ENCODE measurements at places on chromosomes 3 and 15.

GRCh38 chr15:57305009-57305408 is 71.3 kb upstream of the CGNL1 start:
- DNase-seq, result peak; percentile 10

- DNase-seq, result no peak
Observed at GRCh38 chr15:93126599-93126998, 37.6 kb upstream of the RGMA start.

- DNase-seq, result no peak
Observed at GRCh38 chr3:30418443-30418842, 188.0 kb upstream of the TGFBR2 start.

DNA sequence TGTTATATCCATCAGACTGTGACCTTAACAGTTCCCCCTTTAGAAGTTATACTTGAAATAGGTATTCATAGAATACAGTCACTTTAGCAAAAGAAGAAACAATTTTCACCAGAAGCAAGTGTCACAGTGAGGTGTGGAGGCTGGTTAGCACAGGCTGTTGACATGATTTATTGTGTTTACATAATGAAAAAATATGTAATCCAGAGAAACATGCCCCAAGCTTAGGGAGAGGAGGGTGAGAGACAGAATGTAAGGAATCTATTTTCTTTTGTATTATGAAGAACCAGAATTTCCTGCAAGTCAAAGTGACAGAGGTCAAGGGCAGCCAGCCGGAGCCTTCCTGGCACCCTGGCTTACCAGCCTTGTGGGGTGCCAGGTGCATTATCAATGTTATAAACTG is 4.0 kb downstream of the IL12A start:
- no peak for DNase-seq

DNA sequence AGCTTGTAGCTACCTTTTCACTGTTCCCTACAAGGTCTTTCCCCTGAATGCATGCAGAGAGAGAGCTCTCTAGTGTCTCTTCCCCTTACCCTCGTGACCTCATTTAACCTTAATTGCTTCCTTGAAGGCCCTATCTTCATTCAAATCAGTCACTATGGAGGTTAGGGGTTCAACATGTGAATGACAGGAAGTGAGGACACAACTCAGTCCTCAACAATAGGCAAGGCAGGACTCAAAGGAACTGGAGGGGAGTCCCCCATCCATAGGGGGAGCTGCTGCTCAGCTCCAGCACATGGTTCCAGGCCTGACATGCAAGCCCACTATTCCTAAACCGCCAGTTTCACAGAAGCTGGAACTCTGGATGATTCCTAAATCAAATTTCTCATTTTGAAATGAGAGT is 33.8 kb upstream of the GYG1 start:
- peak; percentile 79 for DNase-seq

GRCh38 chr3:47406762-47407149 is 25.9 kb downstream of the PTPN23 start:
- DNase-seq, result no peak

DNA sequence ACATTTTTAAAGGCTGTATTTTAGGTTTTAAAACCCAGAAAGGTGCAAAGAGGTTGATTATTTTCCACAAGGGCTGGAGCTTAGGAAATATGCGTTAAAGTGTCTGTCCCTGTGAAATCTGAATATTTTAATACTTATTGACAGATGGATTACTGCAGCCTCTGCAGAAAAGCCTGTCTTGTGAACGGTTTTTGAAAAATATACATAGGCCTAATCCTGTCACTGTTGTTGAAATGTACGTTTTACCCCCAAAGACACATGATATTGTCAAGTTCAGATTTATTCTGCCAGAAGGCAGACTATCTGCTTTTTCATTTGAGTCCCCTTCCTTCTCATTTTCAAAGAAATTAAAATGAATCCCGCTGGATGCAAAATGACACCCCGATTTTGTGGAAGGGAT is 2.2 kb upstream of the BCL6 start:
- DNase-seq, result no peak

DNA sequence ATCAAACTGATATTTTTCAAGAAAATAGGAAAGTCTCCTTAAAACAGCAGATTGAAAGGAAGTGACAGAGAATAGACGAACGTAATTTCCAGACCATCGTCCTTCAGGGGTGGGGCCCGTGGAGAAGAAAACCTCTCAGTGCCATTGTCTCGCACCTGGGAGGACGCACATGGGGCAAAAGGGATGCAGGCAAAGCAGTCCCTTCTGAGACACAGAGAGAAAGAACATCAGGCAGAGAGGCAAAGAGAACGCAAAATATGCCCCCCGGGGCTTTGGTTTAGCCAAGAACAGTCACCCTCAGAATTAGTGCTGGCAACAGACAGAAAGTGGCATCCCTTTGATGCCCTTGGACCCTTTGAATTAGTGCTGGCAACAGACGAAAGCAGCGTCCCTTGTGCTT is 37.0 kb downstream of the MUC20 start:
- no peak for DNase-seq

- no peak for DNase-seq
Observed at GRCh38 chr3:66485291-66485968, 15.4 kb downstream of the LRIG1 start.

DNA sequence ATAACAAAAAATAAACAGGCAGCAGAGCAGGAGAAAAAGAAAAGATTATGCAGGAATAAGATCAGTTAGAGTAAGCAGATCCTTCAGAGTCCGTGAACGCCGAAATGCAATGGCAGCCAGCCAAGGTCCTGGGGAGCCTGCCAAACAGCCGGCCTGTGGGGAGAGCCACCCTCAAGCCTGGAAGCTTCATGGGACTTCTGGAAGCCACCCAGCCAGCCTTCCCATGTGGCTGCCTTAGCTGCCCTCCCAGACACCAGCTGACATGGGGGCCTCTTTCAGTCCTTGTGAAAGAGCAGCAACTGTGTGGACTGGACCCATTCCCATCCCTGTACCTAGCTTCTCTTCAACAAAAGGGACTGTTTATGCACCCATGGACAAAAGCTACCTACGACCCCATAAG is 64.9 kb upstream of the RAD18 start:
- no peak for DNase-seq

DNA sequence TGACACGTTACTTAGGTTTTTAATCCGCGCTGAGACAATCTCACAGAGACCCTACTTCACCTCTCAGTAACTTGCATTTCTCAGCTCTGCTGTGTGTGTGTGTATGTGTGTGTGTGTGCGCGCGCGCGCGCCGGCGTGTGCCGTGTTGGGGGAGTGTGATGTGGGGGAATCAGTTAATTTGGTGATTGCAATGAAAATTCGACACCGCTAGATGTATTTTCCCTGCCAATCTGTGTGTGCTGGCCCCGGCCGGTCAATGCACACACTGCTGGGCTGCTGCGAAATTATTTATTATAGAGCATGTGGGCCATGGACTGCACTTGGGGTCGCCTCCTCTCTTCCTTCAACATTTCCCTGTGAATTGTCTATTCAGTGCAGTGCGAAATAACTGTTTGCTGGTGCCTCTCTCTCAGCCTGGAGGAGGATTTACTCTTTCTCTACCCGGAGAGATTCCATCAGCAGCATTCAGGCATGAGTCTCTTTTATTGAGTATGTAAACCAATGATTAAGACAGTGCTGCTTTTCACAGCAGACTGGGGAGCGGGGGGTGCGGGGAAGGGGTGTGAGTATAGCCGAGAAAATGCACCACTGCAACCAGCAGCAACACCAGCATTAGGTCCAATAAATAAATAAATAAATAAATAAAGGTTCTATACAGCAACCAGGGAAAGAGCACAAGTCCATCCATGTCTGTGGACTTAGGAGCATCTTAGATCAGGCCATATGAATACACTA is 2.9 kb downstream of the CADM2 start:
- no peak for DNase-seq

GRCh38 chr3:9402410-9403228 is 5.2 kb downstream of the SETD5 start:
- DNase-seq, result peak; percentile 77

- DNase-seq, result no peak
Observed at GRCh38 chr15:75361989-75362641, 6.3 kb downstream of the MAN2C1 start.

DNA sequence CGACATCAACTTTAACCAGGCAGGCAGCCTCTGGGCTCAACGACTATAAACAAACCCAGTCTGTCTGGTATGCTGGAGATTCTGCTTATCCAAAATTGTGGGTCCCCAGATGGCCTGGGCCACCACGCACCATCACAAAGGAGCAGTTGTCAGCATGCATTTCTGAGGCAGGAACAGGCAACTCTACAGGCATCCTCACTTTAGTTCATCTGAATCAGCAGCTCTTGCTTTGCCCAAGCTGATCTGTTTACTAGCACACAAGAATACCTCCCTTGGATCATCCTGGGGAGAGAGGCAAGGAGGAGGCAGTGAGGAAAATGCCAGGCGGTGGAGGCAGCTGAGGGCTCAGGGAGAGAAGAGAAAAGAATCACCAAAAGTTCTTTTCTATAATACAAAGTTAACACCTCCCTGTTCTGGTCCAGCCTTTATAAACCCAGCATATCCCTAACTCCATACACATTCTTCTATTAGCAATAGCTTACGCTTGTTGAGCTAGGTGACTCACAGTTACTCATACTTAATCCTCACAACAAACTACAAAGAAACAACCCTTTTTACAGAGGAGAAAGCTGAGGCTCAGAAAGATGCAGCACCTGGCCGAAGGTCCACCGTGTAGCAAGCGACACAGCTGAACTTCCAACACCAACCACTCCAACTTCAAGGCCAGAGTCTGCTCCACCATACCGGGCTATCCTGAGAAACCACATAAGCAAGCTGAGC is 33.6 kb downstream of the ZDHHC3 start:
- DNase-seq, result no peak

- no peak for DNase-seq
Observed at GRCh38 chr3:142645236-142645793, 49.1 kb downstream of the PLS1 start.

DNA sequence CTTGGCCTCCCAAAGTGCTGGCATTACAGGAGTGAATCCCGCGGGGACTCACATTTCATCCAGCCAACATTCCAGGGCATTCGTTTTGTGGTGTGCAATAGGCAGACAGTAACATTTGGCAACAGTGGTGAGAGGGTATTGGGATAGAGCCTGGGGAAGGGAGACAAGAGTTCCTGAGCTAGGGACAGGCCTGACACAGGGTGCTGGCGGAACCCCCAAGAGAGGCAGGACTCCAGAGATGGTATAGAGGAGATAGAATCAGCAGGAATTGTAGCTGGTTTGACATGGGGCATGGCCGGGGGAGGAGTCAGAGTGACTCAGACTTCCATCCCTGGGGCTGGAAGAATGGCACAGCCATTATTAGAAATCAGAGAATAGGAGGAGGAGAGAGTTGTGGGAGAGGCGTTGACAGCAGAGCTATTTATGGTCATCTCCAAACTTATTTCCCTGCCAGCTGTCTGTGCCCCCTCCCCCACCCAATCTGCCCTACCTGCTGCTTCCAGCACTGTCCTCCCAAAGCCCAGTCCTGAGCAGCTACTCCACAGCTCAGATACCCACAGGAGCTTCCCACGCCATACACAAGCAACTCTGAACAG is 4.4 kb upstream of the IDH2 start:
- no peak for DNase-seq

DNA sequence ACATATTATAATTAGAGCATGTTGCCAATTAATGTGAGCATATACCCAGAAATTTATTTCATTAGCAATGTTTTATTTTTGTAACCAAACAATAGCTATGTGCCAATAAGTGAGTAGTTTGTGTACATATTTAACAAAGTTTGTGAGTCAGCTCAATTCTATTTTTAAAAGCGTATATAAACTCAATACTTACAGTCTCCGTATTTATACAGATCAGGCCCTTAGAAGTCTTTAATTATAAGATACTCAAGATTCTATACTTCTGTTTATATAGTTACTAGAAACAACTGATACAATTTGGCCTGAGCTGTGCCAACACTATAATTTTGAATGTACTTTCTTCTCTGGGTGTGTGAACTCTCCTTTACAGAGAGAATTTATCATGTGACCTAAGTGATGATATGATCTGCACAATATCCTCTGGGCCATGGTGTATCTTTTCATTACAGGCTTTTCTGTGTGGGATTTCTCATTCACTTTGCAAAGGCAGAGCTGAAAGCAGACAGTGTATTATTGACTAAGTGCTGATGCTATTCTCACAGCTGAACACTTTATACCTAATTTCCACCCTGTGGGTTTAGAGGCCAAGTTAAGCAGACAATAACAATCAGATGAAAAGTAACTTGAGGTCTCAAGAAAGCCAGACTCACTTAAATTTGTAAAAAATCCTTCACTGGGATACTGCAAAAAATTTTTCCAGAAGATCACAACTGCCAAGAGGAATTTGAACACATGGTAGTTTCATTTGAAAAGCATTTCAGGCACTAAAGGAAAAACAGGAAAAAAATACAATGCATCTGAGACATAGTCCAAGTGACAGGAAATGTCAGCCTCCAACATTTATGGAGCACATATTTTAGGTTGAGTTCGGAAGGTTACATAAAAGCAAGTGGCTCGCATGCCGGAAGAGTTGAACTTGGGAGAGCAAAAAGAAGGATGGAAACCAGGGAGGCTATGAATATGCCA is 277.9 kb upstream of the SEMA6D start:
- no peak for DNase-seq

DNA sequence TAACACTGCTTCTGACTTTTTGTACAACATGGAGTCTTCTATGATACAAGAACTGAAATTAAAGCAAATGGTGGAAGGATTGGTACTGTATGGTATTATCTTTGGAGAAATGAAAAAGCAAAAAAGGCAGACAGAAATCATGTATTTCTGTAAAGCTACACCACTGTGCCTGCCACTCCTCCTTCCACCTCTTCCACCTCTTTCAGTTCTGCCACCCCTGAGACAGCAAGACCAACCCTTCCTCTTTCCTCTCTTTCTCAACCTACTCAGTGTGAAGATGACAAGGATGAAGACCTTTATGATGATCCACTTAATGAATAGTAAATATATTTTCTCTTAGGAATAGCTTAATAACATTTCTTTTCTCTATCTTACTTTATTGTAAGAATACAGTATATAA is 57.0 kb downstream of the CD200 start:
- no peak for DNase-seq

GRCh38 chr15:62392376-62392775 is 227.3 kb upstream of the C2CD4B start:
- peak; percentile 50 for DNase-seq

DNA sequence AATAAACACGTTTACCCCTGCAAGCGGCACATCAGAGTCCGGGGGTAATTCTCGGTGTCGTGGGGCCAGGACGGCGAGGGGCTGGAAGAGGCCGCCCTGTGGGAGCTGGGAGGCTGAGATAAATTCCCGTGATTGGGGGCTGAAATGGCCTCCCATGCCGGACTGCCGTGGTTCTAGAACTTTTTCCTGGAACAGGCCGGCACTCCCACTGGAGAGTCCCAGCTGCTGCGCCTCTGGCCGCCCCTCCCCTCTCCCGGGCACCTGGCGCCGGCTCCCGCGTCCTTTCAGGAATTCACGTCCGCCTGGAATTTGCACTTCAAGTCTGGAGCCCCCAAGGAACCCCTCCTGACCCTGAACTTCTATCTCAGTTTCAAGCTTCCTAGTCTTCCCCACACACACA is 10.8 kb upstream of the LRRC2 start:
- peak; percentile 90 for DNase-seq

DNA sequence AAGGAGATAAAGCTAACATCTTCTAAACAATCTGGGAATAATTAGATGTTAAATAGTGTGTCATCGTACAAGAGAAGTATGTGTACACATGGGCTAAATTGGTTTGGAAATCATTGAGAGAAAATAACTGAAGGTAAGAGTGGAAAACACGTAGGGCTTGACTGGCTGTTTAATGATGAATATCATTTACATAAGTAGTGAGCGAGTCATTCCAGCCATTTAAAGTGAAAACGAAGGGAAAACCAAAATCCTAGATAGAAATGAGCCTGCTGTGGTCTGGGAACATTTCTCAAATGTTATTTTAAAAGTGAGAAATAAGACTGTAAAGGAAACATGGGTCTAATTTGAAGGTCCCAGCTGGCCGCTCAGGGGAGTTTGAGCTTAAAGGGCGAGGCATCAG is 41.9 kb upstream of the KCNMB2 start:
- DNase-seq, result no peak
